CD4-positive, alpha-beta T cell treated with Interleukin-6 at 100 ng/mL for 8 hours (primary cell): ENCODE measurements at places on chromosomes 5 and 9.

DNA sequence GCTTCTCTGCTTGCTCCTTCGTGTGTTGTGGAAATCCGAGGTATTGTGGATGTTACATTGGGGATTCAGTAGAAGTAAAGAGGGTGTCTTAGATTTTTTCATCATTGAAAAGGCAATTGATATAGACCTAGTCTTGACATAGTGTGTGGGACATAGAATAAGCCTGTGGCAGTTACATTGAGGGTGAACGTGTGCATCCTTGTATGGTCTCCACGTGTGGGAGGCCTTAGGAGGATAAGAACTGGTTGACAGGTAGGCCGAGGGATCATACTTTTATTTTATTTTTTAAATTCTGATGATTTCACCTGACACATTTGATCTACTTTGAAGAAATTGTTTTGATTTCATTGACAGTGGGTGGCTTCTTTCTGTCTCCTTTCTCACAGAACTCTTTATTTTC lies 17.0 kb upstream of the FAM120AOS start:
- no peak for DNase-seq

GRCh38 chr5:118862596-118862995 lies 125.8 kb downstream of the DTWD2 start:
- DNase-seq: no peak

DNA sequence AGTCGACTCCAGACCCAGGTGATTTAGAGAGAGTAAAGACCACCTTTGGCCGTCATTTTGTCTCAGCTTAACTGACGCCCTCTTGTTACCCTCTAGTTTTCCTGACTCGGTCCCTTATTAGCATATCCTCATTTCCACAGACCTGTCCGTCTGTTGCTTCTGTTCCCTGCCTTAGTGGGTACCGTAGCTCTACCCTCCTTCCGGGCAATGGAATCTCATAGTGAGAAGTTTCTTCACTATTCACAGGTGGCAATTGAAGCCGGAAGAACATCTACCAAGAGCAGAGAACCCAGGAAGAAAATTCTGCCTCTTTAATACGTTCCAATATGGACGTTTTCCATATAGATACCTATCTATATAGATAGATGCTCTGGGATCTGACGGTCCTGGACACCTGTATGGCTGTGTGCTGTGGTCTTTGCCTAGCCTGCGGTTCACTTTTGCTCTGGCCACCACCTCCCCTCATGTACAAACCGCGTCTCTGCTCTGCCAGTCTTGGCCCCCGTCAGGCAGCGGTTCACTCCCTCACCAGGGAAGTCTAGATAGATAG lies 652 bp upstream of the TMEM161B start:
- peak; percentile 8 for DNase-seq

DNA sequence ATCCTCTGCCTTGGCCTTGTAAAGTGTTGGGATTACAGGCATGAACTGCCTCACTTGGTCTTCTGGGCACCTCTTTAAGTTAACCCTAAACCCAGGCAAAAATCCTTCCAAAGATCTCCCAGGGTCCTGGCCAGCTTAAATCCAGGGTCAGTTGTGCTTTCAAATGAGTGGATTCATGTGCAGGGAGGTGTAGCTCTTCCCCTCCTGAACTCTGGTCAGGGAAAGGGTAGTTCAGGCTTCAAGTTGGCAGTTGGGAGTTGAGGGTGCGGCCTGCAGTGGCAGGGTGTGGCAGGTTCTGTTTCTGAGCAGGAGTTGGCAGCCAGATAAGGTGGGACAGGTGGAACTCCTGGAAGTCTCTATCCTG lies 3.6 kb downstream of the HNRNPAB start:
- DNase-seq: no peak

- DNase-seq: no peak
Observed at GRCh38 chr5:2387634-2388325, 363.7 kb downstream of the IRX2 start.

DNA sequence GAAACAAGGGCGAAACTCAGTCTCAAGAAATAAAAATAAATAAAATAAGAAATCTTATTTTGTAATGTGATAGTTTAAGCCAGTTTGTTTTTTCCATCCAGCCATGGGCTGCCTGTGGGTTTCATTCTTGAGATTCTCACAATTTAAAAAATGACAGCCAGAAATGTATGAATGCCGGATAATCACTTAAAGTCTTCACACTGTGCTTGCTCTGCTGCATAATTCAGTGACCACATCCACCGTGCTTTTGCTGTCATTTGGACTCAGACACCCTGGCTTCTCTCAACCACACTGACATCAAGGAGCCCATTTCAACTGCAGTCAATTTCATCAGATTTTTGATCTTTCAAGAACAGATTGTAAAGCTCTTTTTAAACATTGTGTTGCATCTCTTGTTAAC lies 61.0 kb upstream of the DAPK1 start:
- no peak for DNase-seq

GRCh38 chr5:142998316-142999020 lies 228.3 kb downstream of the ARHGAP26 start:
- no peak for DNase-seq

DNA sequence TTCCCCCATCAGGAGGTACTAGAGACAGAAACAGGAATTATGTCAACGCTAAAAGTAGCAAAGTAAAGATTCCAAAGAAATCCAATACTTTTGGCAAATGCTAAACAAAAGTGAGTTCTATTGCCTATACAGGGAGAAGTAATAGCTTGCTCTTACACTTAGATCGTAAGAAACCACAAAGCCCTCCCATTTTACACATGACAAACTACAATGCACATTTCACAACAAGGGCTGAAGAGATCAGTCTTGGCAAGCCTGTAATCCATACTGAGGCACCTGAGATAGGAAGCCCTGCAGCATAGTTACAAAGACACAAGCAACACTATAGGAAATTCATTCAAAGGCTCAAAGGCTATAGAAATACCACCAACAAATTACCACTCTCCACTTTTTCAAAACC lies 7.7 kb downstream of the HNRNPK start:
- no peak for DNase-seq

DNA sequence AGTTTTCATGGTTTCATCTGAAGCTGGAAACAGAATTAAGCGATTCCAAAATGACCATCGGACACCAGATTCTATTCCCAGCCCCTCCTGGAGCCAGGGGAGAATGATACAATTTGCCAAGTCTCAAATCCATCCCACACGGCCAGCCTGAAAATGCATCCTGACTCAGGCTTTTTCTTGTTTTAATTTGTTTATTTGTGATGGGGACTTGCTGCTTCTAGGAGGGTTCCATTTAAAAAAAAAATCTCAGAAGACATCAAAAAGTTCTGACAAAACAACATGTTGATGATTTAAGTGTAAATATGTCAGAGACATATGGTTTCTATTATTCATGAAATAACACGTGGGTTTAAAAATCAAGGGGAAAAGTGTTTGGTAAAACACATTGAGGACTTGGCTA lies 173.2 kb downstream of the GAS1 start:
- no peak for DNase-seq

- no peak for DNase-seq
Observed at GRCh38 chr9:136191099-136191959, 13.6 kb downstream of the LHX3 start.

DNA sequence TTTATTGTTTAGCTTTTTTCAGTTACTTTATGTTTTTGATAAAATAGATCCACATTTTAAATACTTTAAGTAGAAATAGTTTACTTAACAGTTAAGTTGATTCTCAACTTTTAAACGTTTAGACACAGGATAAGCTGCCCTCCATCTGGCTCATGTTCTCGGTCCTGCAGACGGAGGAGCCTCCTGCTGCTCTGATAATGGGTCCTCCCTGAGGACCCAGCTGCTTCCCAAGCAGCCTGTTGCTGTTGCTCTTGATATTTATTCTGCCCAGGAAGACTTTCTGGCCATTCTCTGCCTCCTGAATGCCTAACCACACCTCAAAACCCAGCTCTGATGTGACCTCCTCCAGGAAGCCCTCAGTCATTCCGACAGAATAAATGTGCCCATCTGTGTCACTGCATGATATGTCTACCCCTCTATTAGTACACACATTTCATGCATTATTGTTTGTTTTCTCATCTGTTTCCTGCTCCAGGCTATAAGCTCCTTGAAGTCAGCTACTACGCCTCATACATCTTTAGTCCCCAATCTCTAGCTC lies 267.2 kb upstream of the MSX2 start:
- no peak for DNase-seq

DNA sequence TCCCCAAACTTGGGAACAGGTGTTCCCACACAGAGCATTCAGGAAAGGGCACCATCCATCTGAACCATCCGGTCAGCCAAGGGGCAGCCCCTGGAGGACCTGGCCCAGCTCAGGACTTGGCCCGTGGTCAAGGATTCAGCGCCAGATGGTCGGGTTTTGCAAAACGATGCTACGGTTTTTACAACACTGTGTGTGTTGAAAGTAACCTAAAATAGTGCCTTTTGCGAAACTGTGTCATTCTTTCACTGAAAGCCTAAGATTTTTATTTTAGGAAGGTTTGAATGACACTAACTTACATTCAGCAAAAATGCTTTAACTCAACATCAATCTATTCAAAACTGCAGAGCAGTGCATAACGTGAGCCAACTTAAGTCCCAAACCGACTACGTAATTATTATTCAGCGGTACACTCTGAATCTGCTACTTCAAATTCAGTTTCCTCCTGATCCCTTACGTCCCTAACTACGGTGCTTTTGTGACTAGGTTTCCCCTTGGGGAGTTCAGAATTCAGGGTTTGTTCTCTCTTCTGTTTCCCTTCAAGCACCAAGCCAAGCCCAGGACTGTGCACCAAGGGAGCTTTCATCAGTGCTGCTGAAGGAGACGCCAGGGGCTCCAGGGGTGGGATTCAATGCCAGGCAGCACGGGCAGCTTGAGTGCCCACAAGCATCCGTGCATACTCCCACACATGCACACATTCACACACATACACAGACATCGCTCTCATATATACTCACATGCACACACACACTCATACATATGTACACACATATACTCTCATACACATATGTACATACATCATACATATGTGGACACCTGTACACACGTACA lies 25.8 kb downstream of the LPCAT1 start:
- DNase-seq: no peak

DNA sequence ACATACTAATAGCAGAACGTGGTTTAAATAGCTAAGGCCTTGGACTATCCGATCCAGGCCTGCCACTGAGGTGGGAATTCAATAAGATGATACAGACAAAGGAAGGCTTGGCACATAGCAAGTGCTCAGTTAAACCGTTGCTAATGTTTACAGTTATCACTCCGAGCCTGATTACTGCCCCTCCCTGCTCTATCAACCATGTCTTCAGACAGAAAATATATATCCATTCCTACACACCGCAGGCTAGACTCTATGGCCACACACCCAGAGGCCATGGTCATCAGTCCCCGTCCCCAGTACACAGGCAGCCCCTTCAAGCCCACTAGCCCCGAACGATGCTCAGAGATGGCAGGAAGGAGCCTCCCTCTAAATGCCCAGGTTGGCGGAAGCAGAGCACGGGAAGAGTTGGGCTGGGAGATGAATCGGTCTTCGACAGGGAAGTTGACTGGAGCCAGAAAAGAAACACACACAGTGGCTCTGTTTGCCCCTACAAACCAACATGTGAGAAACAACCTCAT lies 49.7 kb upstream of the STXBP1 start:
- no peak for DNase-seq

- no peak for DNase-seq
Observed at GRCh38 chr5:66344544-66344943, 200.4 kb downstream of the SREK1 start.

DNA sequence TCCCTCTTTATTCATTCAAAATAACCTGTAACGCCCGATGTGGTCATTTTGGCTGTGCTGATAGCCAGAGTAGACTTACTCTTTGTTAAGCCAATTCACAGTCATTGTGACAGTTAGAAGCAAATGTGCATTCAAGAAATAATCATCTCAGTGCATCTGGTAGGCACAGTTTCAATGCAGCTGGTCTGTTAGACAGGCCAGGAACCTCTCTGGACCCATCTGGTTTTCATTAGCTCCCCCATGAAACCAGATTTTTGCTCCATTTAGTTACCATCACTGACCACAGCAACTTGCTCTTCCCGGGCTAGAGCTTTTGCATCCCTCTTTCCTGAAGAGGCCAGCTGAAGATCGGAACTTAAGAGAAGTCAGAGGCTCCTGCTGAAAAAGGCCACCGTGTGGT lies 284.2 kb downstream of the NSG2 start:
- DNase-seq: no peak

DNA sequence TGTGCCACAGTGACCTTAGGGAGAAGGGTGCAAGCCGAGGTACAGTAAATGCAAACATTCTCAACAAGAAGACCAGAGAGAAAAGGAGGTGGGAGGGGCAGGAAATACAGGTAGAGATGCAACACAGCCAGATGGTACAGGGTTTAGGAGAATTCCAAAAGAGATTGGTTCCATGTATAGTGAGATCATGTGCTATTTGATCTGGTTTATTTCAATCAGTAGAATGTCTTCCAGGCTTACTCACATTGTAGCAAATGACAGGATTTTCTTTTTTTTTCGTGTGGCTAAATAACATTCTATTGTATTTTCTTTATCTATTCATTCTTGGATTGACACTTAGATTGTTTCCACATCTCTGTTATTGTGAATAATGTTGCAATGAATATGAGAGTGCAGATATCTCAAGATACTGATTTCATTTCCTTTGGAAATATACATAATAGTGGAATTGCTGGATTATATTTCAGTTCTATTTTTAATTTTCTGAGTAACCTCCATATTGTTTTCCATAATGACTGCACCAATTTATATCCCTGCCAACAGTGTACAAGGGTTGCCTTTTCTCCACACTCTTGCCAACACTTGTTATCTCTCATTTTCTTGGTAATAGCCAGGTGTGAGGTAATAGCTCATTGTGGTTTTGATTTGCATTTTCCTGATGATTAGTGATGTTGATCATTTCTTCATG lies 107.8 kb upstream of the GAS1 start:
- DNase-seq: no peak

GRCh38 chr9:74333384-74334032 lies 163.6 kb upstream of the RORB start:
- DNase-seq: no peak

DNA sequence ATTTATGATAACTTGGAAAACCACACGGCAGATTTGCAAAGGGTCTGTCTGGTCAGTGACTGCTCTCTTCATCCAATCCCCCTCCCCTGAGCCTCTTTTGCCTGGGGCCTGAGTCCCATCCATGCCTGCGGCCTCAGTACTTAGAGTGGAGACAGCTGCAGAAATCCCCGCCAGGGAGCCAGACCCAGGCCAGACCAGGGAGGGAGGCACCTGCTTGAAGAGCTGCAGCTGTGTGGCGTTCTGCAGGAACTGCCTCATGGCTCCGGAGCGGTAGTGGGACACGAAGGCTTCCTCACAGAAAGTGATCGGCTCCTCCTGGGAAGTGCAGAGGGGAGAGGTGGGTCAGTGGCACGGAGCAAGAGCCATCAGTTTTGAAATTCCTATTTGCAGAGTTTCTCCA lies 101.6 kb downstream of the CRB2 start:
- DNase-seq: no peak

GRCh38 chr9:127422133-127422782 lies 1.9 kb upstream of the ZNF79 start:
- DNase-seq: no peak

GRCh38 chr5:172274951-172275753 lies 8.4 kb downstream of the UBTD2 start:
- DNase-seq: peak; percentile 40

DNA sequence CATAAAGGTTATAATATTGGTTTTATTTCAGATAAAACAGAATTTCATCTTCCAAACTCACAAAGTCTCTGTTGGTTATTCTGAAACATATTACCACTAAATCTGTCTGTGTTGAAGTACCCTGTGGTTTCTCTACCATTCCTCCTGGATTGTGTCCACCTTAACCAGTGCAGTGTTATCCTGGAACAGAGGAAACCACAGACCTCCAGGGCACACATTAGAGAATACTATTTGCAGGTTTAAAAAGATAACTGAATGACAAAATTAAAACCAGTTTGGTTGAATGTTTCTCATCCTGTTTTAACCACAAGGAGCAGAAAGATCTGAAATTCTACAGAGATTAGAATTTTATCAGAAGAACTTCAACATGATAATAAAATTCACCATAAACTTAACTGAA lies 251.8 kb downstream of the CWC27 start:
- DNase-seq: no peak
